Stimulated activated naive CD4-positive, alpha-beta T cell (primary cell): ENCODE measurements at places on chromosomes 2 and 18.

GRCh38 chr2:109343460-109343859, 214.5 kb downstream of the SH3RF3 start:
- DNase-seq = no peak

DNA sequence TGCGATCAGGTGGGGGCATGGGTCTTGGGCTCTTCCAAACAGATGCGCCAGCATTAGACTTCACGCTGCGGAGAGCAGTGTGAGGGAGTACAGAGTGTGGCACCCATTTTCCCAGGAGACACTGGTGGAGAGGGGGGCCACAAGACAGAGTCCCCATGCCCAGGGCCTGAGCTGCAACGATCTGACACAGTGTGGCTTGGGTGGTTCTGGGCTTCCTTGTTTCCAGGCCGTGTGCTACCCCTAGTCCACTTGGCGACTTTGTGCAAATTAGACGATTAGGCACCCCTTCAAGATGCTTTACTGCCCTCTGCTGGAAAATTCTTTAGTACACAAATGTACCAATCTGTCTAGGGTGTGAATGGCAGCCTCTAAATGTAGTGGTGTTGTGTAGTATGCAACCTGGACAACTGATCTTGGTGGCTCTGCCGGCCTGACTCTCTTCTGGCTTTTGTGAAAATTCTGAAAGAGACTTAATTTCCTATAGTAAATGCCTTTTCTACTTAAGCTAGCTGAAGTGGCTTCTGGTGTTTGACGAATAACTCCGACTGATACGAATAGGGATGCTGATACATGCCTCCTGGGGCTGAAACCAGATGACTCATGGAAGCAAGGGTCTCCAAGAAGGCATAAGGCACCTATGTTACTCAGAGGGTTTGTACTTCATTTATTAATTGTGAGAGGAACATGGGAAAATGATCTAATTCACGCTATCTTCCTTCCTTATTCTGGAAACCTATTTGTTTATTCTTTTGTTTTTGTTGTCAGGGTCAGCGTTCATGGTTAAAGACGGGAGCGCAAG, 92.3 kb upstream of the SMAD2 start:
- no peak for DNase-seq

- no peak for DNase-seq
Observed at GRCh38 chr2:161570424-161571050, 53.7 kb upstream of the SLC4A10 start.

- DNase-seq = no peak
Observed at GRCh38 chr2:11281186-11281585, 63.2 kb downstream of the ROCK2 start.

DNA sequence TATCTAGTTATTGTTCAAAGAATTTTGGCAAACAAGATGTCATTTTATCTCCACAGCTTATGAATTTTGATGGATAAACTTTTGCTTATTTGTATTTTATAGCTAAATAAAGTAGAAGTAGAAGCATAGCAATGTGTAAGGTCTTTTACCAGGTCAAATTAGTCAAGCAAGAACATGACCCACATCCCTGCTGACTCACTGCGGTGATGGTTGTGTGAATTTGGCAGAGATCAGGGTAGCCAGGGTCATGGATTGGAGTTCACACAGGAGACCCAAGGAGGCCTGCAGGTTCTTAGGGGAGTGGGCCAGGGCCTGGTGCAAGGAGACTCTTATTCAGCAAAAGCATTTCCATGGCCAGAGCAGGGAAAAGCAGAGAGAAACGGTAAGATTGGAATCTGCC, 18.7 kb downstream of the SP140 start:
- DNase-seq = no peak

GRCh38 chr2:26687801-26688200, 4.7 kb upstream of the KCNK3 start:
- no peak for DNase-seq

DNA sequence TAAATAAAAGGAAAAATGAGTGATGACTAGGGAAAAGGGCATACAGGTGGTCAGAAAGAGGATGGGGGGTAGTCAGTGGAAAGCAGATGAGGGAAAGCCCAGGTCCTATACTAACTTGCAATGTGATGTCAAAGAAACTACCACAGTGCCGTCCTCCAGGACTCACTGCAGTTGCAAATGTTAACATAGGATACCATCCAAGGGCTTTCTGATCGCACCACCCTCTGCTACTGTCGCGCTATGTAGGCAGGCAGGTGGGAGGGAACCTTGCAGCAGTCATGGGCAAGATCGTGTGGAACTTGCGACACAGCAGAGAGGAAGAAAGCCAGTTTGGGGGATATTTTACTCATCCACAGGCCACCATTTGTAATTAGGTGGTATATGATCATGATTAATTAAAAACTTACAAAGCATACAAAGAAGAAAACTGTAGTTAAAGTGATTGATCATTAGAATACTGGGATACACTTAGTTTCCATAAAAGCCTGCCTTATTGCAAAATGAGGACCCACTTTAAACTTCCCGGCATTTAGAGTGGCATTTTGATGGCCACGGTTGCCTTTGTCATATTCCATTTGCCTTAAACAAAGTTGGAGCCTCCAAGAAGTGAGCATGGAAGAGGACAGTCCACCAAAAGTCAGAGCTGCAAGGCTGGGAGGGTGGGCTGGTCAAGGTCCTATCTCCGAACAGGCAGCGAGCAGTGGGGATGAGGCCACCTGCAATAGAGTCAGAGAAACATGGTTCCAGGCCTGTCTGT, 8.5 kb upstream of the ROCK2 start:
- no peak for DNase-seq

GRCh38 chr2:199950396-199950795, 4.9 kb downstream of the TYW5 start:
- no peak for DNase-seq

DNA sequence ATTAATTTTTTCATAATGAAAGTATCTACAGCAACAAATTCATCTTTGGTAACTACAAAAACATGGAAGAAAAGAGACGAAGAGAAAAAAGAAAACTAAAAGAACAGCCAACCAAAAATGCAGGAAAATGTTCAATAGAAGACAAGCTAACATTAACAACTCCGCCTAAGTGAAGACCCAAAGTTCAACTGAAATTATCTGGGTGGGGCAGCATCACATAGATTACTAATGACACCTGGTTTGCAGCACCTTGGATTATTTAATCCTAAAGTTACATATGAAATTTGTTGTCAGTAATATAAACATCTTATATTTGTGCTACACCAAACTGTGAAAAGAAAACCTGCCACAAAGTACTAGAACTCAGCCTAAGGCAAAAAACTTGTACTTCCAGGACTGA, 14.8 kb downstream of the B4GALT6 start:
- DNase-seq = no peak

DNA sequence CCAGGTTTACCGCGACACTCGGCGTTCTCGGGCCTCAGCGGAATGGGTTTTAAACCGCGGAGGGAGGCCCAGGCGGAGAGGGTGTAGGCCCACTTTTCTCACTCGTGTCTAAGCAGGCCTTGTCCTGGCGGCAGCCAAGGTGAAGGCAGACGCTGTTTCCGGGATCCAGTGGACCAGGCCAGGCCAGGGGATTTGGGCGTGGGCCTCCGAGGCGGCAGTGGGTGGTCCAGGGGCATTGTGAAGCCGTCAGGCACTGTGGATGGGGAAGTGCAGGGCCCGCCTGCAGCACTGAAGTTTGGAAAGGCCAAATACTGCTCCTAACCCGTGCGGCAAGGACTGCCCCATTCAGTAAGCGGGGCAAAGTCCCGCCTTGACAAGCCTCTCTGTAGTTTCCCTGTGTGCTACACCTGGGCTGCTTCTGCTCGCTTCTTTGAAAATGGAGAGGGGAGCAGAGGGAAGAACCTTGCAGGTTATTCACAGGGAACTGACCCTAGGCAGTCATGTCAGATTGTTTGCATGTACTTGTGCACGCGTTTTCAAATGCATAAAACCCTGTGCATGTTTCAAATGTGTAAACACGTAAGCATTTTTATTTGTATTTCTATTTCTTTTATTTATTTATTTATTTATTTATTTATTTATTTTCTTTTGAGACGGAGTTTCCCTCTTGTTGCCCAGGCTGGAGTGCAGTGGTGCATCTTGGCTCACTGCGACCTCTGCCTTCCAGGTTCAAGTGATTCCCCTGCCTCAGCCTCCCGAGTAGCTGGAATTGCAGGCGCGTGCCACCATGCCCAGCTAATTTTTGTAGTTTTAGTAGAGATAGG, 7.5 kb upstream of the DLX2 start:
- DNase-seq = no peak

GRCh38 chr2:575030-575726, 102.0 kb downstream of the TMEM18 start:
- no peak for DNase-seq

- DNase-seq = no peak
Observed at GRCh38 chr2:239184968-239185903, 215.6 kb downstream of the HDAC4 start.

- DNase-seq = no peak
Observed at GRCh38 chr2:6975988-6976387, 58.8 kb downstream of the RNF144A start.

GRCh38 chr2:197606180-197606579, 69.2 kb downstream of the RFTN2 start:
- DNase-seq = no peak

DNA sequence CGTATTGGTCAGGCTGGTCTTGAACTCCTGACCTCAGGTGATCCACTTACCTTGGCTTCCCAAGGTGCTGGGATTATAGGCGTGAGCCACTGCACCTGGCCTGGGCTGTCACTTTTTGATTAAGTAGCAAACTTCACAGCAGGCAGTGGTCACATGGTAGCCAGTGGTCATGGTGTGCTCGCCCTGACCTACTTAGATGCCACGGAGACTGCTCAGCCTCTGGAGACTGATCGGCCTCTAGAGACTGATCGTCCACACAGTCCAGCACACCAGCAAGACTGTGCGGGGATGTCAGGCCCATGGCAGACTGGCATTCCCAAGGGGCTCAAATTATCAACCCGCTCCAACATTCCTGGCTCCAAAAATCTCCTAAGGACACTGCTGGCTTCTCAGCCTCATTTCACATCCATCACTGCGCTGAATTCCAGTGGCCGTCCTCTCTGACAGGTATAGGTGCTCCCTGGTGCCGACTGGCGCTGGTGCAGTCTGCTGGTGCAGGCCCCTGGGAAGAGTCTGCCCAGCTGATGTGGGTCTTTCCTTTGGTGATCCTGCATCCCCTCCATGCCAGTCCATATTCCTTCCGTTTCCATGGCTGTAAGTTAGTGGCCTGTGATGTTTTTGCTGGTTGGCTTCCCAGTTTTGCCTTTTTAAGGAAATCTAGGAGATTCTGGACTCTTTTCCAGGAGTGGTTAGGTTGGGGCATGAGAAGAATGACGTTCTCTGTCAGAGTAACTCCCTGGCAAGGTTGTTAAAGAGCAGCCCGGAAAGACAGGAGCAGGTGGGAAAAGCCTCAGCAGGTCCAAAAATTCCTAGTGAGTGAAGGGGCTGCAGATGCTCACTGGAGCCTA, 374.5 kb upstream of the HS6ST1 start:
- DNase-seq = no peak

DNA sequence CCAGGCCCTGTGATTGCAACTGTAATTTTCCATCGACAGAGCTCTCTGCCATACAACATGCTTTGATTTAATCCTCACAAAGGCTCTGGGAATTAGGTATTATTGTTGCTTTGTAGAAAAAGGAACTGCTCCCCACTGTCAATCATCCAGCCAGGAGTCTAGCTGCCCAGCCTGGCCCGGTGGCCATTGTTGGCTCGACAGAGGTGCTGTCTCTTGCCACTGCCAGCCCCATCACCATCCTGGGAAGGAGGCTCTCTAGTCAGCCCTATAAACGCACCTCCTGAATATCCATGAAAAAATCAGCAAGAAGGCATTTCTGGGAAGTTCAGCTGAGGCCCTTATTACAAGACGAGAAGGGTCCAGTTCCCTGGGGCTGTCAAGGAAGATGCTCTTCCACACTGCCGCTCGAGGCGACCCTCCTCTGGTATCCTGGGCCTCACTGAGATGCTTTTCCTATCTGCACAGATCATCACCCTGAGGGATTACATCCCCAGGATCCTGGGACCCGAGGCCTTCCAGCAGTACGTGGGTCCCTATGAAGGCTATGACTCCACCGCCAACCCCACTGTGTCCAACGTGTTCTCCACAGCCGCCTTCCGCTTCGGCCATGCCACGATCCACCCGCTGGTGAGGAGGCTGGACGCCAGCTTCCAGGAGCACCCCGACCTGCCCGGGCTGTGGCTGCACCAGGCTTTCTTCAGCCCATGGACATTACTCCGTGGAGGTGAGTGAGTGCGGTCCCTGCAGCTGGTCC, 71.0 kb downstream of the TPO start:
- DNase-seq = no peak

DNA sequence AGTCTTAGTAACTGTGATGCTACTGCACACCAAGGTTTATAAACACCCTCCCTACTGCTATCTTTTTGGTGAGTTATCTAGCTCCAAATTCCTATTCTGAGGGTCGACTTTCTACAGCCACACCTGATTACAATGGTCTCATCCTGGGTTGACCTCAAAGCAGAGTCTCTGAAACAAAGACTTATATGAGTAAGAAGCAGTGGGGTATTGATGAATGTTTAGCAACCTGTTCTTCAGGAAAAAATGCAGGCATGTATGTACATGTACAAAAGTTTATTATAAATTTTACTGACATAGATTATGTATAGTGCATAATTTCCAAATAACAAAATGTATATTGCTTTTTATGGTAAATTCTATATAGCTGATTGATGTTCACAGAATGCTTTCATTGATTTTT, 51.6 kb upstream of the FMNL2 start:
- no peak for DNase-seq

GRCh38 chr2:85411405-85411748, 1.2 kb upstream of the CAPG start:
- no peak for DNase-seq

GRCh38 chr2:437756-438393, 150.0 kb upstream of the ALKAL2 start:
- DNase-seq = peak; percentile 70

DNA sequence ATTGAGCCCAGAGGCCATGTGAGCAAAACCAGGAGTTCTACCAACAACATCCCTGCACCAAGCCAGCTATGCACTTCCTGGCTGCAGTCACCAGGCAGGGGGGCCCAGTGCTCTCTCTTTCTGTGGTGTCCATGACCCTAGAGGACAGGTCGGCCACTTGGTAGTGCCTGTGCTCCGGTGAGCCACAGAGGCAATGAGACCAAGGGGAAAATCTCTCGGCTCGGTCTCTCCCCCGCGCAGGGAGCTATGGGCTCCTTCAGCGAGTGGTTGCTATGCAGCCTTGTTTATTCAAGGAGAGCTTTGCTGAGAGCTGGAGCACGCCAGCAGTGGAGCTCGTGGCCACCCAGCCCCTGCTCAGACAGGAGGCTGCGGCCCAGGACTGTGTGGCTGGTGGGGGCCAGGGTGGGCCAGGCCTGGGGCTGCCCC, at the start of gene TOGARAM2:
Gene TOGARAM2 (plus strand): TSS at position 283 of the 426 bp plus-strand sequence. CDS start 13,537 bp downstream, outside the sequence.
- DNase-seq = no peak

DNA sequence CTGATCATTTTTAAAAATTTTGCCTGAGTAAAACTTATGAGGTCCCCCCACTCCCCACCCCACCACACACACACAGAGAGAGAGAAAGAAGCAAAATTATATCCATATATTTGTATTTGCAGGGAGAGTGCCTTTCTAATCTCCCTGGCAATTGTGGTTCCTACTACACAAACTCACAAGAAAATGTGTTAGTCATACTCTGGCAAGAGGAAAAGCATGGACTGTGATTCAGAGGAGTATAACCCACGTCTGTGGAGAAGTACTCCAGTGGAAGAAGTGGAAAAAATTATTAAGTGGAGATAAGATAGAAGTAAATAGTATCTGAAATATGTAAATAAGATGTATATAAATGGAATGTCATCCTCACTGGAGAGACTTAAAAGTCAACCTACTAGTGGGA, 114.0 kb downstream of the DSEL start:
- no peak for DNase-seq
